ENCODE measurements at places on chromosomes 3 and 15.

- DNase-seq: no peak
- H3K27ac ChIP-seq: no peak overlapping the region
- no peaks in the 10 kb centered on the region for H3K27me3 ChIP-seq
- H3K4me3 ChIP-seq: no peak overlapping the region
These were observed 243.6 kb upstream of the LYSMD4 start for GRCh38 chr15:99976811-99977271.

DNA sequence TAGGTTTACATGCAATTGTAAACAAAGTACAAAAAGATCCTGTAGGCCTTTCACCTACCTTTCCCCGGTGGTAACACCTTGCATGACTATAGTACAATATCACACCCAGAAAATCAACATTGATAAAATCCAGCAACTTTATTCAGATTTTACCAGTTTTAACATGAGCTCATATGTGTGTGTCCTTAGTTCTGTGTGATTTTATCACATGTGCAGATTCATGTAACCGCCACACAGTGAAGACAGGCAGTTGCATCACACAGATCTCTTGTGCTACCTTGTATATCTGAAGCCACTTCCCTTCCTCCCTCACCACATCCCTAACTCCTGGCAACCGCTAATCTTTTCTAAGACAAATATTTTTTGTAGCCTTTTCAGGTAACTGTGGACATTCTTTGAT is 183.5 kb upstream of the C2CD4B start:
- peaks cover 8% of the 10 kb centered on the region for H3K4me1 ChIP-seq
- peaks cover 30% of the 10 kb centered on the region for H3K27me3 ChIP-seq
- no peak for DNase-seq
- no peak overlapping the region for H3K4me3 ChIP-seq
- no peak overlapping the region for H3K27ac ChIP-seq
- peaks cover 7% of the 10 kb centered on the region for H3K36me3 ChIP-seq

DNA sequence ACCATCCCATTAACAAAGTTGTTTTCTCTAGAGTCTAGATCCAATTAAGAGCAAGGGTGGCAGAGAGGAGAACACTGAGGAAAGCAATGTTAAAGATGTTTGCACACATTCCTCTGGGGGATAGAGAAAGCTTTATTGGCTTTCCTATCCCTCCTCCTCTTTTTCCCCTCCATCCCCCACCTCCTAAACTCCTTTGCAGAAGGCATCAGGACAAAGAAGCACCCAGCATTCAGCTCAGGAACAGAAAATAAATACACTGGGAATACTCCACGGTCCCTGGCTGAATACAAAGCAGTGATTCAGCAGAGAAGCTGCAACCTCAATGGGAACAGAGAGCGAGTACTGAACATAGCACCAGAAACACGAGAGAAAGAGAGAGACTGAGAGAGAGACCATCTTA is 21.9 kb downstream of the LSAMP start:
- no peak for DNase-seq
- peaks cover 18% of the 10 kb centered on the region for H3K36me3 ChIP-seq
- H3K27ac ChIP-seq: peak overlapping the region; percentile 93
- H3K4me1 ChIP-seq: peaks cover 27% of the 10 kb centered on the region
- H3K27me3 ChIP-seq: no peaks in the 10 kb centered on the region

GRCh38 chr3:108546247-108546646 is 35.9 kb upstream of the MYH15 start:
- no peaks in the 10 kb centered on the region for H3K4me1 ChIP-seq
- H3K36me3 ChIP-seq: peaks cover 5% of the 10 kb centered on the region
- no peak overlapping the region for H3K27ac ChIP-seq
- no peak overlapping the region for H3K4me3 ChIP-seq
- DNase-seq: no peak

DNA sequence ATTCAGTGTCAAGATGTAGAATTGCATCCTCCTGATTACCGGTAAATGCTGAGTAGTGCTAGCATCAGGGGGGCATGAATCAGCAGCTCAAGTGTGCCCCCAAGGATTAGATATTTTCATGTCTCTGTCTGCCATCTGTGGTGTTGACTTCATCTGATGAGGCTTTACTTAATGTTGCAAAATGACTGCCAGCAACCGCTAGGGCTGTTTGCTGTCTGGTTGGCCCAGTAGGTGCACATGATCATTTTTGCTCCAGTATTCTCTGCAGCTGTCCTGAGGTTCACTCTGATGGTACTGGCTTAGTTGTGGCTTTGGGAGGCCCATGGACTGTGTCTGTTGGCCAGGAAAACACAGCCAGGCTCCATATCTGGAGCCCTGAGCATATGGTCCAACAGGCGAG is 316.4 kb downstream of the SOX2 start:
- DNase-seq: no peak
- H3K27ac ChIP-seq: no peak overlapping the region
- H3K36me3 ChIP-seq: no peaks in the 10 kb centered on the region
- H3K27me3 ChIP-seq: no peaks in the 10 kb centered on the region
- H3K4me1 ChIP-seq: no peaks in the 10 kb centered on the region

DNA sequence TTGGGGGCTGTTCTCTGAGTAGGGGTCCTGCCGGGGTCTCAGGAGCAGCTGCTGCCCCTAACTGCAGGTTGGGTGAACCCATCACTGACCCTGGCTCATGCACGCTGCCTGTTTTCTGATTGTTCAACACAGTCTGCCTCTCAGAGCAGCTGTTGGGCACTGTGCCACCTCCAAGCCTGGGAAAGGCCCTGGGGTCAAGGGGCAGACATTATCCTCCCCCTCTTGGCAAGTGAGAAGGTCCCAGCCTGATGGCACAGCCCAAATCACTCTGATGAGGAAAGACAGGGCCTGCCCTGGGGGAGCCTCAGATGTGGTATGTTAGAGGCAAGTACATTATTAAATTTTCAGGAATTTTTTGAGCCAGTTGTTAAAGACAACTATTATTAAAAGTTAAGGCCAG is 14.1 kb upstream of the GNAT1 start:
- no peak for DNase-seq
- no peaks in the 10 kb centered on the region for H3K27me3 ChIP-seq
- H3K4me1 ChIP-seq: no peaks in the 10 kb centered on the region

- no peaks in the 10 kb centered on the region for H3K36me3 ChIP-seq
- peaks cover 29% of the 10 kb centered on the region for H3K27me3 ChIP-seq
- no peak for DNase-seq
- no peaks in the 10 kb centered on the region for H3K4me1 ChIP-seq
- no peak overlapping the region for H3K4me3 ChIP-seq
- no peak overlapping the region for H3K27ac ChIP-seq
These were observed 218.4 kb upstream of the TRIM42 start for GRCh38 chr3:140459462-140459861.

DNA sequence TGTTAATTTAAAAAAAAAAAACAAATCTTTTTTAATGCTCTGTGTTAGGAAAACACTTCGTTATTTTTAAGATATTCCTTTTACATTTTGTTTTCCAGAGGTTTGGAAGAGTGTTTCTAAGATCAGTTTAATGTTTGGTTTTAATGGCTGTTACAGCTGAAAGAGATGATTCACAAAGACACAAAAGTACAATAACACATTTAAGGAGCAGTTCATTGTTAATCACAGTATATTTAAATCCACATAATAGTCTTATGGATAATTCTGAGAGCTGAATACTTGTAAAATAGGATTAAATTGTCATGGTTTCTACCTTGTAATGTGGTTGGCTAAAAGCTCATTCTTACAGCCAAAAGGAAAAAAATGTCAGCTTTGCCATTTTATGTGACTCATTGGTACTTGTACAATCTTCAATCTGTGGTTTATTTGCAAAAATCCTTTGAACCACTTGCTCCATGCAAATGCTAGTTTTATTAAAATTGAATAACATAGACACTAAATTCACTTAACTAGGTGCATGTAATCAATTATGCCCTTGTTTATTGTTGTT is 426.4 kb downstream of the NLGN1 start:
- H3K4me1 ChIP-seq: no peaks in the 10 kb centered on the region
- no peak for DNase-seq

DNA sequence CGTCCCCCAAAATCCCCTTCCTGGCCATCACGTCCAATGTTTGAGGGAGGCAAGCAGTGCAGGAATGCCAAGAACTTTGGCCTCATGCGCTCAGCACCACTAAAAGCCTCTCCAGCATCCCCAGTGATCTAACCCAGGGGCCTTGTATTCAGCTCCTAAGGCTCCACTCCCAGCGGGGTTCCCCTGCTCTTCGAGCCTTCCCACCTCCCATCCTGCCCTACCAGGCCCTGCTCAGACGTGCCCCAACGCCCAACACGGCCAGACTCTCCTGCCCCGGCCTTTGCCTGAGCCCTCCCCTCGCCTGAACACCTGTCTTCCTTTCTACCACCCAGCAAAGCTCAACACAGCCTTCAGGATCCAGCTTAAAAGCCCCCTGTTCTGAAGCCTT is 30.5 kb downstream of the PLXND1 start:
- H3K27me3 ChIP-seq: no peaks in the 10 kb centered on the region
- H3K4me3 ChIP-seq: no peak overlapping the region
- no peak overlapping the region for H3K27ac ChIP-seq
- H3K36me3 ChIP-seq: no peaks in the 10 kb centered on the region
- H3K4me1 ChIP-seq: no peaks in the 10 kb centered on the region

- H3K4me1 ChIP-seq: no peaks in the 10 kb centered on the region
- no peaks in the 10 kb centered on the region for H3K36me3 ChIP-seq
- H3K27me3 ChIP-seq: peaks cover 88% of the 10 kb centered on the region
- DNase-seq: no peak
- no peak overlapping the region for H3K27ac ChIP-seq
These were observed 18.2 kb upstream of the ITGA11 start for GRCh38 chr15:68450192-68450591.

DNA sequence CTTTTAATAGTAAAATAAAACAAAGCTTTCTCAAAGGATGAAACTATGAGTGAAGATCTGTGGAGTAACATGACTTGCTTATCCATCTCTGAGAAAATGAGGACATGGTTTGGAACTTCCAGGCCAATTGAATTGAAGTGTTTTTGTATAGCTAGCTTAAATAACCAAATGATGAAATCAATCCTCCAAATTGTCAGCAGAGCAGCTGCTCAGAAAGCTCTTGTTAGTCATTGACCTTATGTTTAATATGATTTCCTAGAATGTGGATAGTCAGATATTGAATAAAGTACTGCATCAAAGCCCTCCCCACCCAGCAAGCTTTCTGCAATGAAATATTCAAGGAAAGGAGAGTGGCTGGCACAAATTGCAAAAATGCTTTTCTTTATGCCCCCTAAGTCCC is 437.2 kb downstream of the MFSD1 start:
- H3K4me1 ChIP-seq: peaks cover 17% of the 10 kb centered on the region
- no peaks in the 10 kb centered on the region for H3K27me3 ChIP-seq
- H3K27ac ChIP-seq: no peak overlapping the region
- no peaks in the 10 kb centered on the region for H3K36me3 ChIP-seq

DNA sequence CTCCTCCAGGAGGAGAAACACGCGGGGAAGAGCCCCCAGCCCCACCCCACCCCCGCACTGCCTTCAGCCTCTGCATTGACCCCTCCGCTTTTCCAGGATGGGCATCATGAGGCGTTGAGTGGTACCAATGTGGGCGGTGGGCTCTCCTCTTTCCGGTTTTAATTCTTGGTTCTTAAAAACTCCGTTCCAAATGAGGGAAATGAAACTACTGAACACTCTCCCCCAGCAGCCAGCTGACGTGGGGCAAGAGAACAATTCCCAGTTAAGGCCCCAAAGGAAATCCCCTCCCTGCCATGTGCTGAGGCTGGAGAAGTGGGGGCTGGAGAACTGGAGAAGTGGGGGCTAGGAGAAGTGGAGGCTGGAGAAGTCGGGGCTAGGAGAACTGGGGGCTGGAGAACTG is 5.3 kb upstream of the NRROS start:
- peaks cover 38% of the 10 kb centered on the region for H3K27me3 ChIP-seq
- H3K4me3 ChIP-seq: no peak overlapping the region
- H3K4me1 ChIP-seq: peaks cover 19% of the 10 kb centered on the region
- peaks cover 23% of the 10 kb centered on the region for H3K36me3 ChIP-seq
- no peak overlapping the region for H3K27ac ChIP-seq
- DNase-seq: no peak

GRCh38 chr3:155778462-155778861 is 27.6 kb downstream of the C3orf33 start:
- DNase-seq: no peak
- peaks cover 5% of the 10 kb centered on the region for H3K36me3 ChIP-seq
- H3K4me1 ChIP-seq: no peaks in the 10 kb centered on the region
- no peak overlapping the region for H3K27ac ChIP-seq
- no peaks in the 10 kb centered on the region for H3K27me3 ChIP-seq

DNA sequence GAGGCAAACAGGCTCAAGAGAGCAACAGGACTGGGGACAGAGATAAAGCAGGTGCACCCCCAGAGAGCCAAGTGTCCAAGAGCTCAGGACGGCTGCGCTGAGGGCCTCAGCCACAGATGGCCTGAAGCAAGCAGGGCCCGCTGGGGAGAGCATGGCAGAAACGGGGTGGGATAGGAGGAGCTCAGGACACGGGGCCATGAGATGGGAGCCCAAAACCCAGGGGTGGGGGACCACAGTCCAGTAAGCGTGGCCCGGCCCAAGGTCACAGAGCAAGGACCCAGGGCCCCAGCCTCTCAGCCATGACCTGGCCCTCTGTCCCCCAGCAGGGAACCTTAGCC is 9.5 kb downstream of the DUSP7 start:
- H3K4me3 ChIP-seq: no peak overlapping the region
- H3K4me1 ChIP-seq: peaks cover 11% of the 10 kb centered on the region
- H3K36me3 ChIP-seq: no peaks in the 10 kb centered on the region
- no peak for DNase-seq
- peak overlapping the region; percentile 66 for H3K27ac ChIP-seq

DNA sequence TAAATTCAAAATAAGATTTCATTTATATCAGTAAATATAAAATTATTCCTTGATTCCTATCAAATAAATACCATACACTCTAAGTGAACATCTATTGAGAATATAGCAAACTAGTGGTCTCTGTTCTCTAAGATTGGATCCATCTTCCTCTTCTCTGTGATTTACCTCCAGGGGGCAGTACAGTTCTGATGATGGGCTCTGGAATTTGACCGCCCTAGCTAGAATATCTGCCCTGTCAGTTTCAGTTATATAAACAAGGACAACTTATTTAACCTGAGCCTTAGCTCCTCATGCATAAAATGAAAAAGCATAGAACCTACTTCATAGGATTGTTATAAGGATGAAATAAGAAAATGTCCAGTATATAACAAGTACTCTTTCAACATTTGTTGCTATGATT is 171.1 kb upstream of the CCDC54 start:
- no peak overlapping the region for H3K27ac ChIP-seq
- H3K36me3 ChIP-seq: no peaks in the 10 kb centered on the region
- no peaks in the 10 kb centered on the region for H3K27me3 ChIP-seq

DNA sequence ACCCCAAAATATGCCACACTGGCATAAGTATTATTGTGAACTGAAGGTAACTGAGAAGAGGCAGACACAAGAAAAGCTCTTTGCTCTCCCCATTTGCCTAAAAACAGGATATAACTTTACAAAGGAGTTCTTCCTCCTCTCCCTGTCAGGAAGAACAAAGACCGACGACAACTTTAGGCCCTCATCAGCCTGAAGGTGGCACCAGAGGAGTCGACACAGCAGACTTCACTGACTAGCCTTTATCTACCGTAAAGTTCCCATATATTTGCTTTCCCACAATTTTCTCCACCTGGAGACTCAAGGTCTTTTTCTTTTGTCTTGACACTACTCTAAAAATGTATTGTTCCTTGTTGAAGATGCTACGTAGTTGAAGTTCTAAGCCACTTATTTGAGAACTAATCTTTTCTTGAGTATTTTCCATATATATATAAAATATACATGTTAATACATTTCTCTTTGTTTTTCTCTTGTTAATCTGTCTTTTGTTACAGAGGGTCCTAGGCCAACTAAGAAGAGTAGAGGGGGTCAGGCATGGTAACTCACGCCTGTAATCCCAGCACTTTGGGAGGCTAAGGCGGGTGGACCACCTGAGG is 16.2 kb upstream of the XIRP1 start:
- peaks cover 41% of the 10 kb centered on the region for H3K27me3 ChIP-seq
- H3K4me3 ChIP-seq: no peak overlapping the region
- no peaks in the 10 kb centered on the region for H3K36me3 ChIP-seq
- H3K4me1 ChIP-seq: no peaks in the 10 kb centered on the region
- H3K27ac ChIP-seq: no peak overlapping the region
- DNase-seq: peak; percentile 55
